ENCODE measurements at places on chromosomes 4 and X.
A peak's percentile ranks its signal among the peaks of the same experiment; 100 is the strongest.

DNA sequence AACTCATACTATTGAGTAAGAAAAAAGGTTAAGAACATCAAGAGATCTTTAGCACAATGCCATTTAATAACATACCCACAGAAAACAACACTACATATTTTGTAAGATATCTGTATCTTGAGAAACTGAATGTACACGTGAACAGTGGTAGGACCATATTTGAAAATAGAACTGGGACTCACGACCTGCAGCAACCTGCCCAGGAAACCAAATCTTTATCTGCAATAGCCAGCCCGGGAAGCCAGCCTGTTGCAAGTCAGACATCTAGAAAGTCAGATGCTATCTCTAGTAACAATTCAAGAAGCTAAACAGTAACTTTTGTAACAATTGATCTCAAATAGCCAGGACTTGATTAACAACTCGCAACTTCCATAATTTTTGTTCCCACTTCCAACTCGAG, 52.6 kb upstream of the SOD3 start:
- DNase-seq: no peak

GRCh38 chr4:85672959-85673358, 198.0 kb downstream of the ARHGAP24 start:
- DNase-seq: no peak

- DNase-seq: no peak
Measured at GRCh38 chr4:42541647-42542046, 115.3 kb downstream of the ATP8A1 start.

- no peak for DNase-seq
Measured at GRCh38 chrX:20595928-20596575, 329.3 kb upstream of the RPS6KA3 start.

GRCh38 chrX:140151316-140151715, 186.0 kb upstream of the CXorf66 start:
- DNase-seq: no peak

- no peak for DNase-seq
Measured at GRCh38 chr4:30770049-30770549, 49.9 kb downstream of the PCDH7 start.

- no peak for DNase-seq
Measured at GRCh38 chr4:37758226-37758625, 68.3 kb upstream of the PGM2 start.

DNA sequence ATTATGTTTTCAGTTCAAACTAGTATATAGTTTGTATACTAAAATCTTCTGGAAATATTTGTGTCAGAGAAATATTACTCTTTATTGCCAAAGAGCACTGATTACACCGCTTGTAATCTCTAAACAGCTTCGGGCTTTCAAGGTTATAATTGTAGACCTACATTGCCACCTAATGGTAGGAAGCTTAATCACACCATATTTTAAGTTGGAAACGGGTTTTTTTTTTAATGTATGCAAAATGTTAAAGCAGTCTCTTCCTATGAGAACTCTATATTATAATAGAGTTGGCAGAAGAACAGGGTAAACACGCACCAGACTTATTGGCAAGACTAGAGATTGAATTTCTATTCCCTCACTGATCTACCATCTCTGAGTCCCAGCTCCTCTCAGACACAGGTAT, 19.5 kb upstream of the NFXL1 start:
- no peak for DNase-seq

GRCh38 chrX:18970465-18970864, 13.4 kb downstream of the PHKA2 start:
- DNase-seq: no peak

DNA sequence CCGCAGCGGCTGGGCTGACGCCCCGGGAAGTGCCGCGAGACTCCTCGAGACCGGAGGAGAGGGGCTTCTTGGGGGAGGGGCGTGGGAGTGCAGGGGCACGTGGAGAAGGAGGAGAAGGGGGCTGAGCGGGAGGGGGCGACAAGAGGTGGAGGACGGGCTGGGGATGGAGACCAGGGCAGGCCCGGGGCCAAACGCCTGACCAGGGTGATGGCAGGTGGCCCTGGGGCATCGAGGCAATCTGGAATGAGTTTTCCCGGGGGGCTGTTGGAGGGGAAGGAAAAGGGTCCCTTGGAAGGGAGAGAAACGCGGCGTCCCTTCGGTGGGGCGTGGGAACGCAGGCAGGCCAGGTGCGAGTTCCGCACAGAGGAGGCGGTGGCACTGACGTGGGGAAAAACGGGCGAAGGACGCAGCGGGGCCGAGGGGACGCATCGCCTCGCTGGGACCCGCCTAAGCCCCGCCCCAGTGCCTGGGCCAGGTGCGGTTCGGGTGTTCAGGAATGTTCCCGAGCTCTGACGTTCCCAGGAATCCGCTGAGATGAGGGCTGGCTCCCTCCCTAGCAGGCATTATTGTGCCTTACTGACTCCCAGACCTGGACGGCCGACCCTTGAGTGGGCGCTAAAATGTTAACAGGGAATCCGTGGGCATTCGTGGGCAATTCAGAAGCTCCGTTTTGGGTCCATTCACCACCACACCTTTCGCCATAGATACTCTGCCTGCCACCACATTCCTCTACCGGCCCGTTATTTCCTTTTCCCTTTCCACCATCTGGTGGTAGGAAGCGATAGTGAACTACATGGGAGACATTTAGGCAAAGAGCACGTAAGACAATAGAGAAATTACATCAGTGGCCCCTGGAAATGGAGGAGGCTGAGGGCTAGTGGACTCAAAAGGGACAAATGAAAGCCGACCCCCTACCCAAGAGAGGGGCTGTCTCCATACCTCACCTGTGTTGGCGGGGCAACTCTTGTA, 795 bp upstream of the SH3KBP1 start:
- DNase-seq: peak; percentile 93

DNA sequence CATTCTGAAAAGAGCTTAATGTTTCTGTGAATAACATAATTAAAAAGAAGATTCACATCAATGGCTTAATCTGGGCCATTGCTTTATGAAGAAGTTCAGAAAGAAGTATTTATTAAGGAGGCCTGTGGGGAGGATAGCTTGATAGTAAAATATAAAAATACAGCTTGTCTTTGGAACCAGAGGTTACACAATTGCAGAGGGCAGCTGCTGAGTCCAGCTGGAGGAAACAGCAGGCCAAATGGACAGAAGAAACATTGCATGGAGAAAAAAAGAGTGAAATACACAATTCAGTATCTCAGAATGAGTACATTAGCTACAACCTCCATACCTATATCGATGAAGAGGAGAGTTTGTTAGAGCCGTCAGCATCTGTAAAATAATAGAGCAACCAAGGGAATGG, 148.0 kb upstream of the NPY2R start:
- DNase-seq: no peak

GRCh38 chr4:152289941-152290340, 246.0 kb downstream of the FBXW7 start:
- DNase-seq: no peak

GRCh38 chrX:7201496-7201895, 53.5 kb upstream of the PUDP start:
- no peak for DNase-seq

DNA sequence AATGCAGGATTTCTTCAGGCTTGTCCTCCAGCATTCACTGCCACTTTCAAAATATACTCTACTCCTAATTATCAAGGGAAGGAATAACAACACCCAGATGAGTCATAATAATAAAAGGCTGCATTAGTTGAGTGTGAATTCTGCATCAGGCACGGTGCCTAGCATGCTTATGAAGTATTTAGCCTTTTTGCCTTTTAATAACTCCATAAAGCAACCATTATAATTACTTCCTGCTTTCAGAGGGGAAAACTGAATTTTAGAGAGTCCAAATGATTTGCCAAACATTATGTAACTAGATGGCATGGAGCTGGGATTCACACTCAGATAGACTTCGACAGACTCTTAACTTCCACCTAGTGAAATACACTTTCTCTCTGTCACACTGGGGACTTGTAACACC, 2365.5 kb downstream of the PCDH7 start:
- no peak for DNase-seq

- no peak for DNase-seq
Measured at GRCh38 chr4:68570122-68570507, 6.0 kb downstream of the UGT2B17 start.

- DNase-seq: no peak
Measured at GRCh38 chr4:37487668-37488067, 198.5 kb downstream of the RELL1 start.

GRCh38 chr4:186920483-186920882, 196.8 kb upstream of the FAT1 start:
- no peak for DNase-seq

- no peak for DNase-seq
Measured at GRCh38 chr4:101807351-101807750, 16.8 kb downstream of the BANK1 start.

DNA sequence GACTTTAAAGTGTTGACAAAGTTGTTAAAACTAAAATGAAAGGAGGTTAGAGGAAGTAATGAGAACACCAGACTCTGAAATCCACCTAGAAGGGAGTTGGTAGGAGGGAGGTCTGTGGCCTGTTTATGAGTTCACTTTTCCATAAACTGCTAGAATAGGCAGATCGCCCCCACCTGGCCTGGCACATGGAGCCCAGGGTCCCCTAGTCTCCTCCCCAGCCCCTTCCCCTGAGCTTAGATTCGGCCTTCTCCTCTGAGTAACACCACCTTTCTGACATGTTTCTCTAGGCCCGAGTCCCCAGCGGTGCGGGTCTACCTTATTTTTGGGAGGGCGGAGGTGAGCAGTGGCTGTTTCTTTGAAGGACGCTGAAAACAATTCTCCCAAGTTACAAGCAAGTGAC, 54.5 kb upstream of the FAT1 start:
- no peak for DNase-seq

- DNase-seq: peak; percentile 67
Measured at GRCh38 chr4:6340446-6341015, 70.9 kb downstream of the WFS1 start.

- peak; percentile 87 for DNase-seq
Measured at GRCh38 chr4:1208266-1208961, 36.0 kb upstream of the SPON2 start.

DNA sequence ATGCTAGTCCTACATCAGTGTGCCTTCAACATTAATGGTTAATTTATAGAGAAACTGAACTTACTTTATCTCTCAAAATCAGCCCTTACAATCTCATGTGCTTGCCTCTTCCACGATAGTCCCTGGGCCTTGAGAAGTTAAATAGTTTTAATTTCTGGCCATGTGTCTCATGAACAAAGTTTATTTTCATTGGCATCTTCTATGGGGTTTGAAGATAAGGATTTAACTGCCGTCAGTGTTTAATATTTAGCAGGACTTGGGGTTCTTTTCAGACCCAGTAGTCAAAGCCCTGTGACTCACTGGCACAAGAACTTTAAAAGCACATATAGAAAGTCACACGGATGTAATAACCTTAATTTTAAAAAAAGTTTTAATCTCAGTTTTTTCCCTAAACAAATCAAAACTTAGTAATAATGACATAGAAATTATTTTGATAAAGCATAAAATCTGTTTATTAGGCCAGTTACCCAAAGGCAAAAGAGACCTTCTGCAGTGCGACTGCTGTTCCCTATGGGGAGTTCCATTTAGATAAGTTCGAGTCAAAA, 10.1 kb upstream of the MPP1 start:
- no peak for DNase-seq

GRCh38 chr4:61739887-61740286, 539.8 kb downstream of the ADGRL3 start:
- no peak for DNase-seq

GRCh38 chr4:139685180-139685579, 19.6 kb downstream of the MGST2 start:
- no peak for DNase-seq

- no peak for DNase-seq
Measured at GRCh38 chrX:21171181-21171580, 203.0 kb upstream of the CNKSR2 start.

DNA sequence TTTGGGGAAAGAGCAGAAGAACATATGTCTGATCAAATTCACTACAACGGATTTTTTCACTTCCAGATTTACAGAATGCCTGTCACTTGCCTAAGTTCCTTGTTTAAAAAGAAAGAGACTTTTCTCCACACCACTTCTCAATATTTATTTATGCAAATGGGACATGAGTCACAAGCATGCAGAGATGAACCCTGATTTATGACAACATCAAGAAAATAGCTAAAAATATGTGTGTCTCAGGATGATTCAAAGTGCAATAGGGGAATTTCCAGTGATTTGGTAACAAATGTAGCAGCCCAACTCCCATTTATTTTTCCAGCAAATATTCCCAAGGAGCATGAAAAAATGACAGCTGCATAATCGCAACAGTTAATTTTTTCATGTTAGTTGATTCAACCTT, 180.4 kb upstream of the FAT1 start:
- no peak for DNase-seq

- DNase-seq: no peak
Measured at GRCh38 chrX:70762285-70762684, 146.2 kb downstream of the TEX11 start.

- DNase-seq: no peak
Measured at GRCh38 chr4:42284030-42284429, 113.3 kb upstream of the SHISA3 start.

- no peak for DNase-seq
Measured at GRCh38 chr4:85866508-85866907, 391.6 kb downstream of the ARHGAP24 start.

- no peak for DNase-seq
Measured at GRCh38 chrX:107123750-107124149, 5.1 kb upstream of the RBM41 start.

- DNase-seq: no peak
Measured at GRCh38 chr4:72063726-72064125, 31.9 kb downstream of the NPFFR2 start.

DNA sequence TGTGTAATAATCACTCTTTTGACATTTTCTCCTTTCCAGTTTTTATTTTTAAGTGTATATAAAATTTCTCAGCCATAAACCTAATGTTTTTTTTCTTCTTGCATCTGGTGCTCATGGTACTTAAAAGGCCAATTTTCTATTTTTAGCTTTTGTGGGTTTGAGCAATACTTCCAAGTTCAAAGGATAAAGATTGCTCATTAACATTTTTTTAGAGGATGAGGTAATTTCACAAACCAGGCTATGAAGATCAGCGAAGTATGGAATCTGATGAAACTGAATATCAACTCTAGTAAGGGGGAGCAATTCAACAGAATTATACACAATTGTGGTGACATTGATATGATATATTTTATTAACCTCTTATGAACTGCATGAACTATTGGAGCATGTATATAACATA, 25.8 kb upstream of the KLHL34 start:
- DNase-seq: no peak

DNA sequence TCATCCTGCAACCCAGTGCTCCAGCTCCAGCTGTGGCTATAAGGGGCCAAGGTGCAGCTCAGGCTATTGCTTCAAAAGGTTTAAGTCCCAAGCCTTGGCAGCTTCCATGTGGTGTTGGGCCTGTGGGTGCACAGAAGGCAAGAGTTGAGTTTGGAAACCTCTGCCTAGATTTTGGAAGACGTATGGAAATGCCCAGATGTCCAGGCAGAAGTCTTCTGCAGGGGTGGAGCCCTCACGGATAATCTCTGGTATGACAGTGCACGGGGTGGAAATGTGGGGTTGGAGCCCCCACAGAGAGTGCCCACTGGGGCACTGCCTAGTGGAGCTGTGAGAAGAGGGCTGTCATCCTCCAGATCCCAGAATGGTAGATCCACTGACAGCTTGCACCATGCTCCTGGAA, 44.5 kb downstream of the CYTL1 start:
- no peak for DNase-seq

All from chondrocyte (in vitro differentiated cells).